ENCODE measurements at places on chromosomes 7 and 10.
A peak's percentile ranks its signal among the peaks of the same experiment; 100 is the strongest.

GRCh38 chr7:138868711-138869110 is 70.7 kb upstream of the ATP6V0A4 start:
- no peak for DNase-seq

DNA sequence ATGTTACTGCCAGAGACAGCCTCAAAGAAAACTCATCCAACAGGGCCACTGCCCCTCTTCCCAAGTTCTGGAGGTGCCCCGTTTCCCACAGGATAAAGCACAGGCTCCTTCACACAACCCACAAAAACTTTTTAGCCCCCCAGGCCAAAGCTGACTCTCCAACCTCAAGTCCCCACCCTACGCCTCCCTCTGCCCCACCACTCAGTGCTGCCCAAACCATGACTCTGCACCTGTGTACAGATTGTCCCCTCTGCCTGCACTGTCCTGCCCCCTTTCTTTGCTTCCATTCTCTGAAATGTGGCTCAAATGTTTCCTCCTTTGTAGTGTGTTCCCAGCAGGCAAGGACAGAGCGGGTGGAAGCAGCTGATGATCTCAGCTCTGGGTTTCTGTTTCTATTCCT is 284.0 kb downstream of the GRID1 start:
- DNase-seq: no peak

- DNase-seq: peak; percentile 39
These were observed 146.0 kb downstream of the TNS3 start for GRCh38 chr7:47435889-47436312.

DNA sequence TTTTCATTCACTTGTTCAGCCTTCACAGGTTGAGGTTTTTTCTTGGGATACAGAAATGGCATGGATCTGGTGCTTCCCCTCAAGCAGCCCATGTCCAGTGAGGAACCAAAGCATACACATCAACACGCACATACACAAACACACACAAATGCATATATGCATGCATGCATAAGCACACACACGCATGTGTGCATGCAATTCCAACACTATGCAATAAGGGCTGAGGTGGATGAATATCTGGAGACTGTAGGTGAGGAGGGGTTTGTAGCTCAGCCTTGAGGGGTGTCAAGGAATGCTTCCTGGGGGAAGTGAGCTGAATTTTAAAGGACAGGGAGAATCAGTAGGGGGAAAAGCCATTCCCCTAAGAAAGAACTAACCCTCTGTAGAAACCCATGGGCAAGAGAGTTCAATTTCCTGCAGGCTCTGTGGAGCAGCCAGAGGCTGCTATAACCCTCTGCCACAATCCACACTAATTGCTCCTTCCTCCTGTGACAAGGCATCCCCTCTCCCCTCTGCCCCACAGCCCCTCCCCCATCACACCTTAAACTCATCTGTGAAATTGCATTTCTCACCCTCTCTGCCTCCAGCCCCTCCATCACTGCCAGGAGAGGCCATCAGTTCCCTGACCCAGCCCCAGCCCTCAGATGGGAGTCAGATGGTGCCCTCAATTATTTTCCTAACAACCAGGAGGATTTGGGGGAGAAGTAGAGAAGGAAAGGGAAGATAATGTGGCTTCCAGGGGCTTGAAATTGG is 316.4 kb downstream of the RPS24 start:
- DNase-seq: no peak
